Gastrocnemius medialis (tissue), 4 donors: ENCODE measurements at places on chromosomes 5 and 9.

DNA sequence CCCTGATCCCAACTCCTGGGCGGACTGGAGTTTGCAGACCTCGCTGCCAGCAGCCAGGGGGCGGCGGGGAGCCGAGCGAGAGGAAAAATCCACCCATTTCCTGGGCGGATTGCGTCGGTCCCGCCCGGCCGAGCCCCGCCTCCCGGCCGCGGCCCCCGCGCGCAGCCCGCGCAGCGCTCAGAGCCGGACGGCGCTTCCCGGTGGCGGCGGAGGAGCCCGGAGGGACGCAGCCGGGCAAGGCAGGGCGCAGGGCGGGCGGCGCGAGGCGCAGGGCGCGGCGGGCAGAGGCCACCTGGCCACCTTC, at the start of gene OLFM1:
OLFM1 (plus strand) TSS at position 180 of the 304 bp plus-strand sequence. CDS start 322 bp downstream, outside the sequence.
- DNase-seq: peak; percentile 26

DNA sequence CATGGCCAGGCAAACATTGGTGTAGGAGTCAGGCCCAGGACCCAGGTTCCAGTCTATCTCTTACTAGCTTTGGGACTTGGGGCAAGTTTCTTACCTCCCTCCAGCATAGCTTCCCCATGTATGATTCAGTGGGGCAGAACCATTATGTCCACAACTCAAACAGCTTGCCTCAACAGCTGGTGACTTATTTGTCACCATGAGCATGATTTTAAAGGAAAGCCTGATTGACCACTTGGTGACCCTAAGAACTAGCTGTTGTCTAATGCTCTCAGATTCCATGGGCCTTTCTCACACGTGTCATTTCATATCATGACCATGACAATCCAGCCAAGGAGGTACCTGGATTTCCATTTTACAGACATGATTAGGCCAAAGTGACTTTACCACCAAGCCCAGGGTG, 126.4 kb downstream of the TTLL11 start:
- DNase-seq: no peak

- DNase-seq: no peak
Observed at GRCh38 chr5:53194086-53194485, 84.5 kb upstream of the MOCS2 start.

DNA sequence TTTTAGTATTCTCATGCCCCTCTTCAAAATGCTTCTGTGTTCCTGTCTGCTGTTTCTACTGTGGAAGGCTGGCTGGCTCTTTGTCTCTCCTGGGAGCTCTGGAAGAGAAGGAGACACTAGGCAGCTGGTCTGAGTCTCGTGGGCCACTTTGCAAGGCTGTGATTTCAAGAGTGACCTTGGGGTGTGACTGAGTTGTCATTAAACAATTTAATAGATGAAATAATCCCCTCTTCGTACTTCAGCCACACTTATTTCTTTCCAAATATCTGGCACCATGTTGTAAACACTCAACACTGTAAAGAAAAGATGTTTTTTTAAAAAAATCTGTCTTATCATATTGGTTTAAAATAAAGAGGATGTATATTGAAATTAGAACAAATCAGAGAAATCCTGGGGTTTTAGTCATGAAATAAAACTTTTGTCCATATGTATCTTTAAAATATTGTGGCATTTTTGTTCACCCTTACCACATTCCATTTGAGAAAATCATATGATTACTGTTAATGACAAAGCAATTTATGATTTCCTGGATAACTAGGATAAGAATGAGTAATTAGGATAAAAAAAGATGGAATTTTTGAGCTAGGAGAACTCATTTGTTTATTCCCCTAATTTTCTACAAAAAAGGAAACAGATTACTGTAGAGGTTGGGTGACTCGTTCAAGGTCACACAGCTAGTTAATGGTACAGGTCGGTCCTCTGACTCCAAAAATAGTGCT, 200.8 kb downstream of the MAT2B start:
- DNase-seq: no peak

- no peak for DNase-seq
Observed at GRCh38 chr5:181052672-181053487, 12.8 kb downstream of the BTNL9 start.
